ENCODE measurements at places on chromosomes 2 and 18. TPM values are rescaled to one million over a fixed set of nuclear protein-coding genes. Genes with fewer than 3 reads are reported as not detected.

DNA sequence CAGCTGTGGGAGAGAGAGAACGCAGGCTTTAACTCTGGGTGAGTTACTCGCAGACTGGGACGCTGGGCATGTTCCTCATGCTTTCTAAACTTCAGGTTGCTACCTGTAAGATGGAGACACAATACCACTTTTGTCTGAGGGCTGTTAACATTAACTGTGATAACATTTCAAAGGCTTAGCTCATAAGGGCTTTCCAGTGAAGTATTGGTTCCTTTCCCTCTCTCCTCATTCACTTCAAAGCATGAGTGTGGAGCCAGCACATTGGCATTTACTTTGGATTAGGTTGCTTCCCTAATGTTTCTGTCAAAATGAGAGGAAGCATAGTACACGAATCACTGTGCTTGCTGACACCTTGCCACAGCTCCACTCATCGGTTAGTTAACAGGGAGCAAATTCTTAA, 30.2 kb downstream of the INSIG2 start:
- no peak for DNase-seq
- peaks cover 20% of the 10 kb centered on the region for H3K4me1 ChIP-seq
- no peak overlapping the region for H3K4me3 ChIP-seq

NDC80 gene
- total RNA-seq, result not detected

DNA sequence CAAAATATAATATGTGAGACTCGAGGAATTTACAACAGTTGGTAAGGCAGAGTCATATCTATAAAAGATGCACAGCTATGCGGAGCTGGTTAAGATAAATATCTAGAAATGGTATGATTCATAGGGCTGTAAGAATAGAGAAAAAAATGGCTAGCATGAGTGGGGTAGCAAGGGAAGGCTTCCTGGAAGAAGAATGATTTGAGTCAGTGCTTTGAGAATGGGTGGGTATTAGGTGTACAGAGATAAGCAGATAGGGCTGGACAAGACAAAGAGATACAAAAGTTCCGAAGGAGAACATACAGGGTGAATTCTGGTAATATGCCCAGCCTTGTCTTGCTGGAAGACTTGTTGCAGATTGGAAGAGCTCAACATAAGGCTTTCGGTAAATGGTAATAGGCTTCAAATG, 291.5 kb upstream of the CCDC68 start:
- H3K27me3 ChIP-seq, result no peaks in the 10 kb centered on the region
- H3K4me1 ChIP-seq, result peaks cover 22% of the 10 kb centered on the region
- no peak for DNase-seq
- no peak overlapping the region for H3K4me3 ChIP-seq
- H3K27ac ChIP-seq, result no peak overlapping the region
- peaks cover 3% of the 10 kb centered on the region for H3K36me3 ChIP-seq

GRCh38 chr18:79935098-79935480, 16.4 kb downstream of the SLC66A2 start:
- no peaks in the 10 kb centered on the region for H3K4me1 ChIP-seq
- H3K36me3 ChIP-seq, result peaks cover 2% of the 10 kb centered on the region
- H3K27me3 ChIP-seq, result no peaks in the 10 kb centered on the region
- H3K4me3 ChIP-seq, result no peak overlapping the region
- no peak overlapping the region for H3K27ac ChIP-seq

- no peak overlapping the region for H3K4me3 ChIP-seq
- no peaks in the 10 kb centered on the region for H3K4me1 ChIP-seq
- H3K36me3 ChIP-seq, result no peaks in the 10 kb centered on the region
- no peak overlapping the region for H3K27ac ChIP-seq
- H3K27me3 ChIP-seq, result no peaks in the 10 kb centered on the region
These were observed 132.5 kb downstream of the FAM161A start for GRCh38 chr2:61721382-61721781.

- H3K27me3 ChIP-seq, result no peaks in the 10 kb centered on the region
- no peak overlapping the region for H3K4me3 ChIP-seq
- no peaks in the 10 kb centered on the region for H3K4me1 ChIP-seq
- H3K36me3 ChIP-seq, result no peaks in the 10 kb centered on the region
- no peak overlapping the region for H3K27ac ChIP-seq
These were observed 75.3 kb upstream of the ZC3H15 start for GRCh38 chr2:186410802-186411201.

DNA sequence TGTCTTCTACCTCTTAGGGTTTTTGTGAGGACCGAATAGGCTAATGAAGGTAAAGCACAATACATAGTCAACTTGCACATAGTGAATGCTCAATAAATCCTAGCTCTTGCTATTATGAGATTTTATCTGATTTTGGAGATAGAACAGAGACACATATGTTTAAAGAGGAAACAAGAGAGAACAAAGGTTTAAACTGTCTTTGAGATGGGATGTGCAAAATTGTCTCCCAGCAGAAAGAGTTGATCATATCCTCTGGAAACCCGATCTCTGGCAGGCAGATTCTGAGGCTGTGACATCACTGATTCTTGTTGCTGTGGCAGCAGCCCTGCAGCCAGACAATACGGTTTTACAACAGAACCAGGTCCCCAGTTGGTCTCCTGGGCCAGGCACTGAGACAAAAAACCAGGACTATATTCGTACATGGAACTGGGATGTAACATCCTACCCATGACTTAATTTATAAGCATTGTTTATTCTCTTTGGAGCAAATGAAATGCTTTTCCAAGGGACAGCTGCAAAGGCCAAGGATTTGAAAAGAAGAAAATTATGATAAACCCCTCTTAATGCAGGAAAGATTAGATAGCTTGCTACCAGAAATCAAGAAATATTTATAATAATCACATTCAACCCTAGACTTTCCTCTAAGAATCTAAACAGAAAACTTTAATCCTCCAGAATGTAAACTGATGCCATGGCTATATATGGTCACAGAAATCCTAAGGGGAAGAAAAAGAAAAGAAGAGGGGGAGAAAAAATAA, 80.2 kb downstream of the SLC8A1 start:
- H3K36me3 ChIP-seq, result no peaks in the 10 kb centered on the region
- H3K4me1 ChIP-seq, result no peaks in the 10 kb centered on the region
- no peaks in the 10 kb centered on the region for H3K27me3 ChIP-seq
- no peak overlapping the region for H3K4me3 ChIP-seq

Data from thoracic aorta (tissue), 2 donors.